ENCODE measurements at places on chromosomes 16 and 17.

GRCh38 chr16:64705443-64705842 lies 416.4 kb downstream of the CDH11 start:
- no peak for DNase-seq

- DNase-seq = no peak
Observed at GRCh38 chr16:11225677-11226549, 30.1 kb downstream of the SOCS1 start.

DNA sequence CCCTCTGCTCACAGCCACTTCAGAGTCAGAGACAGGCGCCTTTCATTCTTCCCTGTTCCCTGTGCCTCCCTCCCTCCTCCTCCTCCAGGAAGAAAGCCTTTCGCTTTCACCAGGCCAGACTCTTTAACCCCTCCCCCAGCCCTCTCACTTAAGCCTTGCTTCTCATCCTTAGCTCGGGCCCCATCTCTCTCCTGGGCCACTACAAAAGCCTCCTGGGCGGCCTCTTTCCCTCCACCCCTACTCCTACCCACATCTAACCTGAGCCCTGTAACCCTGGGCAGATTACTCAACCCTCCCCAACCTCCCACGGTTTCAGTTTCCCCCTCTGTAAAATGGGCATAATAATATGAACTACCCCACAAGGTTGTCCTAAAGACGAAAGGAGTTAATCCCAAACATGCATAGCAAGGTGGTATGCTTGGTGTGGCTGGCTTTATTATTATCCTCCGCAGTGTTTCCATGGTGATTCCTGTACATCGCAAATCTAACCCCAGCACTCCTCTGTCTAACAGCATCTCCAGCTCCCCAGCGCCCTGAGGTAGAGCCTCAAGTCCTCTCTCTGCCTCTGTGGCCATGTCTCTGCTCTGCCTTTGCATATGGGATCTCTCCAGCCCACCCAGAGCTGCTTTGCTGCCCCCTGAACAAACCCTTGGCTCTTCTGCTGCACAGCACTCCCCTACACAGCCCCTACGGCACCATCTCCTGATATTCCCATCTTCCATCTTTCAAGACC lies 17.7 kb downstream of the PIMREG start:
- DNase-seq = no peak

DNA sequence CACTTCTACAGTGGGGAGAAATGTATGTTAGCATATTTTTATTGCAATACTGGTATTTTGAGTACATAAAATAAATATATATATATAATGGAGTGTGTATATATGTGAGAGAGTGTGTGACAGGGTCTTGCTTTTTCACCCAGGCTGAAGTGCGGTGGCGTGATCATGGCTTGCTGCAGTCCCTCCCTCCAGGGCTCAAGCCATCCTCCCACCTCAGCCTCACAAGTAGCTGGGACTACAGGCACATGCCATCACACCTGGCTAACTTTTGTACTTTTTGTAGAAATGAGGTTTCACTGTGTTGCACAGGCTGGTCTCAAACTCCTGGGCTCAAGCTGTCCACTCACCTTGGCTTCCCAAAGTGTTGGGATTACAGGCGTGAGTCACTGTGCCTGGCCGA lies 4.1 kb downstream of the CYLD start:
- no peak for DNase-seq

GRCh38 chr17:58969156-58969555 lies 137.5 kb downstream of the TRIM37 start:
- no peak for DNase-seq

GRCh38 chr17:34067011-34067410 lies 188.1 kb upstream of the CCL2 start:
- DNase-seq = no peak

- no peak for DNase-seq
Observed at GRCh38 chr16:721765-722540, 1.0 kb downstream of the ANTKMT start.

- no peak for DNase-seq
Observed at GRCh38 chr16:76441876-76442275, 164.7 kb downstream of the CNTNAP4 start.
